ENCODE measurements at places on chromosomes 6 and 20.

GRCh38 chr20:47336129-47336754, 20.3 kb downstream of the ZMYND8 start:
- DNase-seq = no peak

DNA sequence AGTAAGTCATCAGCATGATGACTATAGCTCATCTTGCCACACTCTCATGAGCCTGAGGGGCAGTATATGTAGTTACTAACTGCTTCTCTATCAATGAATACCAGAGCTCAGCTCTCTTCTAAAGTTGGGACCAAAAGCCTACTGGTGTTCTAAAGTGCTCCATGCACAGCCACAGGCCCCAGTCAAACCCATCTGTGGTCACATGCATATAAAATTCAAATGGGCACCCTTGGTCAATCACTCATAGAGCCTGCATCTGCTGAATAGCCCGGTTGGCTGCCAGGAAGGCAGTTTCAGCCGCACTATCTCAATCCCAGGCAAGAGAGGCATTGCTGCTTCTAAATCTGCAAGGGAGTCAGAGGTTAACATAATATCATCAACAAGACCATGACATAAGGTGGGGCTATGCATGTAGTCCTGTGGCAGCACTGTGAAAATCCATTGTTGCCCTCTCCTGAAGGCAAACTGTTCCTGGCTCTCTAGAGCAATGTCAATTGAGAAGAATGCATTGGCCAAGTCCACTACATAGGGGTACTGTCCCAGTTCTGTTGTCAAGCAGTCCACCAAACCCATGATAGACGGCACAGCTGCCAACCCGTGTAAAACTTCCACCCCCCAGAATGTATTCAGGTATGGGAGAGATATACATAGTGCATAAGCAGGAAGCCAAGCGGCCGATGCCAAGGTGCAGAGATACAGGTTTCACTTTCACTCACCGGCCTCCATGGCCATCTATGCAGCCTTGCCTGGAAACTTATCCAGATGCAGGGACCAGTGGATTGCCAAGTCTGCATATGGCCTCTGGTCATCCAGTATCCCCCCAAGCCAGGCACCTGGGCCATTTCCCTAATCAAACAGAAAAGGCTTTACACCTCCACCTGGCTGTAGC, 76.2 kb downstream of the ALDH8A1 start:
- DNase-seq = no peak

DNA sequence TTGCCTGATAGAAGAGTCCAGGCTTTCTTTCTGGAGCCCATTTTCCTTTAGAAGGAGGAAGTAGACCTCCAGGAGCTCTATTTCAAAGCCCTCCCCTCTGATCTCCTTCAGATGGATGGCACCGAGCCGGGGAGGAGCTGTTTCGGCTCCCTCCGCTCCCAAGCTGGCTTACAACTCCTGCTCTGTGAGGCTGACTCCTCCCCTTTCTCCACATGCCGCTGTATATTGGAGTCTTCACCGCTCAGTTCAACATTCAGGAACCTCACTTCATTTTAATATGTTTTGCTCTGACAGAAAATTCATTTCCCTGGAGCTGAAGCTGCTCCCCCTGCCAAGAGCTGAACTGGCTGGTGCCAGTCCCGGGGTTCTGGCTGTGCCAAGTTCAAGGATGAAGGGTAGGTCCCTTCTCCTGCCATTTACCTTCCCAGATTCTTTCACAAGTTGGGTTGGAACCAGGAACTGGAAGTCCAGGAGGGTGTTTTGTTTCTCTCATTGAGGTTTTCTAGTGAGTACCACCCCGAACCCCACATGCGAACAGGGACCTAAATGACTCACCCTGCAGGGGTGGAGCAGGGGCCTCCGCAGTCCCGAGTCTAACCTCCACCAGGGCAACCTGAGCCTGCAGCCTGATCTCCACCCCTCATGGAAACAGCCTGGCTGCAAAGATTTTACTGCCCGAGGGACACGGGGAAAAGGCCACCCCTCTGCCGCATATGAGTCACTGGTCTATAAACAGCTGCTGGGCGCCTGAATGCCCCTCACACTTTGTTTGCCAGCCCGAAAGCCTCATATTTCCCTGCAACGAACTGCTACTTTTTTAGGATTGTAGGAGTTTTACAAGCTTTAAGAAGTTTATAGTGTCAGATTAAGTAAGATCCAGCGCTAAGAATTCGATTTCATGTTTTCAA, 68.6 kb upstream of the FOXA2 start:
- DNase-seq = no peak

DNA sequence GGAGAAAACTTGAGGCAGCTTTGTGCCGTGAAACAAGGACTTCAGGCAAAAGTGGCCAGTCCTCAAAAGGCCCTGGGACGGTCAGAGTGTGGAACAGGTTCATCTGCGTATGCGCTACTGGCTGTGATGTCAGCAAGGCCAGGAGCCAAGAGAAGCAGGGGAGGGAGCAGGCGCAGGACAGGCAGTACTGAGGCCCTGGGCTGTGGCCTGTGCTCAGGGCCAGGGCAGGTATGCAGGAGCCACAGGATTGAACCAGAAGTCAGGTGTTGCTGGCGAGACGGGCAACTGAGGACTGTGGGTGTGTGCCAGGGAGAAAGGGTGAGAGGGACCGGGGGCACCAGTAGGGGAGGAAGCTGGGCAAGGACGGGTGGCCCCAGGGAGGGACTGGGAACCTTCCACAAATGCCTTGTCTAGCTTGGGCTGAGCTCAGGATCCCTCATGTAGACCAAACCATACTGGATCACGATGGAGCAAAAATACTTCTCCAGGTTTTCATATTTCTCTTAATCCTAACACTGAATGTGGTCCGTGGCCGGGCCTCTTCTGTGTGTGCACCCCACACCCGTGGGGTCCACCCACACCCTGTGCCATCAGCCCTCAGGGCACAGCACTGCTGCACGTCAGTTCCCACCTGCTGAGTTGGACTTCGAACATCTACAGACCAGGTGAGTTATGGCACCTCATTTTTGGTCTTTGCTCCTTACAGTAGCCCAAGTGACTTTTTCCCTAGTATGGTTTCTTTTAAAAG, 46.9 kb downstream of the GINS1 start:
- no peak for DNase-seq

DNA sequence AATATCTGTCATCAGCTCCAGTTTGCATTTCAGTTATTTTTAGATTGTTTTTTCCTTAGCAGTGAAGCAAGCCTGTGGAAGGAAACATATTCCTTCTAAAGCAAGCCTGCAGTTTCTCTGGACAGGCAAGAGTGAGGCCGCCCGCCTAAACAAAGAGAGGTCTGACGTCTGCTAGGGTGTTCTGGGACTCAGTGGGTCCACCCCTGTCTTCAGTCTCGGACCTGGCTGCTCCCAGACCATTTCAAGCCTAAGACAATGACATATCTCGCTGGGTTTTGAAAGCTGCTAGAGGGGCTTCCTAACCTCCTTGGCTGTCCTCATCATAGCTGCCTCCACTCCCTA, 36.8 kb upstream of the RNF24 start:
- DNase-seq = no peak
